ENCODE measurements at places on chromosomes 1 and 21. TPM values are rescaled to one million over a fixed set of nuclear protein-coding genes. Genes with fewer than 3 reads are reported as not detected.
A peak's percentile ranks its signal among the peaks of the same experiment; 100 is the strongest.

DNA sequence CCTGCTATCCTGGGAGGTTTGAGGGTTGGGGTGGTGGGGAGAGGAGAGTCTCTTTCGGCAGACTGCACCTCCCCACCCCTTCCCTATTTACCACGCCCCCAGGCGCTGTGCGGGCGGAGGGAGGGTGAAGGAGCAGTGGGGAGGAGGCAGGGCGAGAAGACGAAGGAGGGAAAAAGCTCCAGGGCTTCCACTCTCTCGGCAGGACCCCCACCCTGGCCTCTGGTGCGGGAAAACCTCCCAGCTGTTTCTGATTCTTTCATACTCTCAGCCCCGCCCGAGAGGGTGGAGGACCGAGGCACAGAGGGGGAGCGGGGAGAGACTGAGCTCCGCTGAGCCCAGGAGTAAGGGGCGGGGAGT is 866 bp upstream of the WNT2B start:
- DNase-seq: peak; percentile 35

- no peak for DNase-seq
Observed at GRCh38 chr21:31204801-31205200, 139.3 kb downstream of the TIAM1 start.

DNA sequence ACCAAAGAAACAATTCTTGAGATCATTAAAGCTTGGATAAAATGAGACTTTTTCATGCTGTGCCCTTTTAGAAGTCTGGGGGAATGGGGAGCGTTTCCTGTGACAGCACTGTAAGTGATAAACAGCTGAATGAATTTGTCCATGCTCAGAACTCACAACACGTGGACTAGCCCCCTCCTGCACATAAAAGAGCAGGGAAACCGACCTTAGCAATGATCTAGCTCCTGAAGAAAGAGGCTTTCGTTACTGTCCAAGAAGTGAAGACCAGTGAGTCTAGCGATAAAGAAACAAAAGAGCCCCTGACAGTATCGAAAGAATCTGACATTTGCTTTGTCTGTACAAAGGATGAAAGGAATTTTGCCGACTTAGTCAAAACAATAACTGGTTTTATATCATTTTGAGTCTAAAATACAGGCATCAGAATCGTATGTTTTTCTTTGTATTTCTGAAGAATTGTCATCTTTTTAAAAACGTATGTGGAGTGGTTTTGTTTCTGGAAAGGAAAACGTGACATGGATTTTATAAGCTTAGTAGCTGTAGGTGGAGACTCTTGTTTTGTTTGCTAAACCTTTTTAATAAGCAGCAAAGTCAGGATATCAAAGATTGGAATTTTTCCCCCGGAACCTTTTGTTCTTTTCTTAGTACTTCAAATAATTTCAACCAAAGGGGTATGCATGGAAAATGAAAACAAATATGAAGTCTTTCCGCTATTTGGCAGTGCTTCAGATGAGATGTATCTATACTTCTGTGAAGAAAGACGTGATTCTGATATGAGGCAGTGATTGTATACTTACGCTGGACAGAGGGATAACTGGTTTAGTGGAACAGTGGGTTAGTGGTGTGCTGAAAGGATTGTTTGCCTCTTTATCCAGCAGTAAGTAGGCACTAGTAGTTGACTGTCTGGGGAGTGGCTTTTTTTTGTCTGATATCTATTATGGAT is 61.0 kb downstream of the MAST2 start:
- no peak for DNase-seq

DNA sequence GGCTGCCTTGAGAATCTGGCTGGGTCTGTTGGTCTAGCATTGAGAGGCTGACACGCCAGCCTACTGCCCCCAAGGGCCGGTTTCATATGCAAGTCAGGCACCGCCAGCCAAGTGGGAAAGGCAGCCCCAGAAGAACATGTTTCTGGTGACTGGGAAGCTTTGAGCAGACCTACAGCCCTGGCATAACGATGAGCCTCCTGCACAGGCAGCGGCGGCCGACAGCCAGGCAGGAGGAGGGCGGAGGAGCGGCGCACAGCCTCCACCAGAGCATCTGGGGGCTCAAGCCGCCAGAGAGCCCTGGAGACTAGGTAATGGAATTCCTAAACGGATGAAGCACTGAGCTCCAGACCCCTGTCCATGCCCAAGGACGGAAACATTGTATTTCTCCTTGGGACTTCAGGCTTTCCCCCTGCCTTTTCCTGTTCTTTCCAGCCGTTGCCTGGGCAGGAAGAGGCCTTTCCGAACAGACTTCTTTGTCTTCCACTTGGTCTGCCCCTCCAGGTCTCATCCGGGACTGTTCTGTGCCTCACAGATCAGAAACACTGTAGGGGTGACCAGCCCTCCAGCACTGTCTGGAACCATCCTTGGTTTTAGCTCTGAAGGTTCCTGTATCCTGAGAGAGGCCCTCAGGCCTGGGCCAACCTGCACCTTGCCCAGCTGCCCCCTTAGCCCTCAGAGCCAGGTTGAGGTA is 59.5 kb downstream of the IRF2BP2 start:
- DNase-seq: no peak

- DNase-seq: peak; percentile 38
Observed at GRCh38 chr1:168320800-168321450, 40.2 kb downstream of the TBX19 start.

GRCh38 chr1:241834733-241835377 is 13.1 kb upstream of the EXO1 start:
- DNase-seq: no peak

DNA sequence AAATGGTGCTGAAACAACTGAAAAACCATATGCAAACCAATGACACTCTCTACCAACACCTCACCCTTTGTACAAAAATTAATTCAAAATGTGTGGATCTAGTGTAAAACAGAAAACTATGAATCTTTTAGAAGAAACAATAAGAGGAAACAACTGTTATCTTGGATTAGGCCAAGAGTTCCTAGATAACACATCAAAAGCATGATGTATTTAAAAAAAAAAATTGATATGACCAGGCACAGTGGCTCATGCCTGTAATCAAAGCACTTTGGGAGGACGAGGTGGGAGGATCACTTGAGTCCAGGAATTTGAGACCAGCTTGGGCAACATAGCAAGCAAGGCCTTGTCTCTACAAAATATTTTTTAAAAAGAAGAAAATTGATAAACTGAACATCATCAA is 79.0 kb downstream of the EIF4G3 start:
- no peak for DNase-seq

- no peak for DNase-seq
Observed at GRCh38 chr1:46996659-46997281, 26.7 kb upstream of the CYP4X1 start.

GRCh38 chr1:22470227-22470626 is 18.6 kb downstream of the ZBTB40 start:
- no peak for DNase-seq

Gene KRTAP13-2
- not detected for total RNA-seq

GRCh38 chr1:237316352-237316751 is 274.4 kb downstream of the RYR2 start:
- no peak for DNase-seq

Measured in activated CD4-positive, alpha-beta T cell treated with anti-CD3 and anti-CD28 coated beads for 36 hours (primary cell).